ENCODE measurements at places on chromosomes 2 and 18.

GRCh38 chr2:85110991-85111560 lies 22.1 kb upstream of the TCF7L1 start:
- DNase-seq = peak; percentile 64

DNA sequence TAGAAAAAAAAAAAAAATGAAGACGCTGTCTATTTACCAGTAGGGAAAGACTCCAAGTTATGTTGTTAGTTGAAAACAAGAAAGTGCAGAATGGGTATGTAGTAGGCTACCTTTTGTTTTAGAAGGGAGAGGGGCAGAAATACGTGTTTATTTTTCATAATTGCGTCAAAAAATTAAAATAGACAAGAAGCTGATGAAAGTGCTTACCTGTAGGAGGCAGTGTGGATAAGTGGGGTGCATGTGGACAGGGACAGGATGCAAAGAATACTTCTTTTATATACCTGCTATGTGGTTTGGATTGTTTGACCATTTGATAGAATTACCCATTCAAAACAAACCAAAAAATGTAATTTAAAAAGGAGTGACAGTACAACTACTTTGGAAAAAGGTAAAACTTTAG lies 3.0 kb upstream of the GCG start:
- DNase-seq = no peak

GRCh38 chr2:102929721-102930120 lies 167.9 kb downstream of the TMEM182 start:
- no peak for DNase-seq

DNA sequence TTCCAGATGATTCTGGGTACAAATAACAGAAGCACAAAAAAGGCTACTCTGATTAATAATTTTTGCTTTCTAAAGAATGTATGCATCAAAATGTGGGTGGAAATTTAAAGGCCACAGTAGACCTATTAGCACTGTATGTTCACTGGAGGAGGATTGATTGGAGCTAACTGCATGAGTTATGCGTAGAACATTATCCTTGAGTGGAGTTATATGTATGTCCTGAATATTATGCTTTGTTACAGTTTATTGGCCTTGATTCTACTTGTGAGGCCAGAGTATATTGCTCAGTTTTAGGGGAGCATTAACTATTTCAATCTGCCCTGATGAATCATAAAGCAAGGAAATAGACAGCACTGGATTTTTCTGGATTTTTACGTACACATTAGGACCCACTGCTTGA lies 87.9 kb downstream of the CDCA7 start:
- DNase-seq = no peak

DNA sequence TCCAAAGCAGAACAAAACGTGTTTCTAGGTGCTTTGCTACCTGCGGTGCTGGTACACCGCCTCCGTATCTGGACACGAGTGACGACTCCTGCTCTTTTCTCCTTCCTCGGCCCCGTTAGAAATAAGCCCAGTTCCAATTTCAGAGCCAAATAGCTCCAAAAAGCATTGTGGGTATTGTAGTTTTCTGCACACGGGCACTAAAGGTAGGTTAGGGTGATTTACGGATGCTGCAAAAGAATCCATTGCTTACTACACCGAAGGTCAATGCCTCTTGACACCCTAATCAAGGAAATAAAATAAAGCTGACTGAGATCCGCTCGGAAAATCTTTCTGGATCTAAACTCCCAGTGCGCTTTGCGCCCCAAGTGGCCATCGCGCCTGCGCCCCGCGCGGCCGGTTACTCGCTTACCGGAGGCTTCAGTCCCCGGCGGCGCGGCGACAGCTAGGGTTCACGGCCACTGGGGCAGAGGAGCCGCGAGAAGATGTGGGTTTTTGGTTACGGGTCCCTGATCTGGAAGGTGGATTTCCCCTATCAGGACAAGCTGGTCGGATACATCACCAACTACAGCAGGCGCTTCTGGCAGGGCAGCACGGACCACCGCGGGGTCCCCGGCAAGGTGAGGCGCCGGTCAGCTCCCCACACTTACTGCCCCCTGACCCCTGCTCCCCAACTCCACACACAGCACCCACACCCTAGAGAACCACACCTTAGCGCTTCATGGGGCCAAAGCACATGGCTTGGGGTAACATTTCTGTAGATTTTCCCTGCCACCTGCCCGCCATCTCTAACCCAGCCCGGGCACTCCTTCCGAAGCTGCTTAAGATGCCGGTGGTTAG lies at the start of gene CHAC2:
Gene CHAC2, plus strand, starts transcription at position 400 of the 837 bp plus-strand sequence. Its CDS starts 83 bp downstream, at position 483.
- peak; percentile 80 for DNase-seq

DNA sequence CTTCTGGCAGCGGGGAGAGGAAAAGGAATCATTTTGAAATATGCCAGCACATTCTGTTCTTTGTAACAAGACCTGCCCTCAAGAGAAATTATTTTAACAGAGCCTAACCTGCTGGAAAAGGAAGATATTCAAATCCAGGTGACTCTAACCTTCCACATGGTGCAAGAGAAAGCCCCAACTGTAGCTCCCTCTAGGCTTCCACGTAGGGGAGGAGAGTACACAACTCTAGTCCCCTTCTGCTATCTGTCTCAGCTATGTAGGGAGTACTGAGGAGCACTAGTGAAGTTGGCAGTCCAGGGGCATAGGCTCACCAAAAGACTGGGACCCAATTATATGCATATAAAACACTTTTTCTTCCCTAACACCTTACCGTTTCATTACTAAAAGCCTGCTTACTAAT lies 82.2 kb upstream of the SIX3 start:
- no peak for DNase-seq

DNA sequence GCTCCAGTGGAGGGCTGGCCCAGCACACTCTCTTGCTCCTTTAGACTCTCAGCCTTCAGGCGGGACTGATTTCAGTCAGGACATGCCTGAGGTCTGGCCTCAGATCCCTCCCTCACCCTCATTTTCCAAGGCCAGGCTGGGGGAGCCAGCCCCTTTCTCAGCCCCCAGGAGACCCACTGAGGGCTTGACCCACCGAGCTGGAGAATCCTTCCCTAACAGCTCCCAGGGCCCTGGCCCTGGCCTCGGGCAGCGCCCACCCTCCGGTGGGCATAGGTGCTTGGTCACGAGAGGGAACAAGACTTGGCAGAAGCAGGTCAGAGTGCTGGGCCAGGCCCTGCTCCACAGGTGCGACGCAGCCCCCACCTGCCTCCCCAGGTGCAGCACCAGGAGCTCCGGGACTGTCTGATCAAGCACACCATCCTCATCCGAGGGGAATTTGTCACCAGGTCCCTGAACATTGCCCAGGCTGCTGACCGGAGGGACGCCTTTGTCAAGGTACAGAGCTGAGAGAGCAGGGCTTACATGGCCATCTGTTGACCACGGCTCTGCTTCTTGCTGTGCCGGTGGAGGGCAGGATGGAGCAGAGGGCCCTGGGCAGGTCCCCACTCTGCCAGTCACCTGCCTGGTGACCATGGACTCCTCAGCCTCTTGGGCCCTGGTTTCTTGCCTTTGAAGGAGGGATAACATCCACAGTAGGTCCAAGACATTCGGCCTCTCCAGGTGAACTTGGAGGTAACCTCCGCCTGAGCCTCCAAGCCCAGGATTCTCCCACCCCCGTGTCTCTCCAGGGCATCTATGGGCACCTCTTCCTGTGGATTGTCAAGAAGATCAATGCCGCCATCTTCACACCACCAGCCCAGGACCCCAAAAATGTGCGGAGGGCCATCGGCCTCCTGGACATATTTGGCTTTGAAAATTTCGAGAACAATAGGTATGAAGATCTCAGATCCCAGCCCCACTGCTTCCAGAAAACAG lies 46.3 kb downstream of the MYO7B start:
- DNase-seq = no peak

- no peak for DNase-seq
Measured at GRCh38 chr2:147614471-147614870, 230.4 kb upstream of the ACVR2A start.

GRCh38 chr18:26745288-26746181 lies 120.0 kb downstream of the AQP4 start:
- DNase-seq = no peak

DNA sequence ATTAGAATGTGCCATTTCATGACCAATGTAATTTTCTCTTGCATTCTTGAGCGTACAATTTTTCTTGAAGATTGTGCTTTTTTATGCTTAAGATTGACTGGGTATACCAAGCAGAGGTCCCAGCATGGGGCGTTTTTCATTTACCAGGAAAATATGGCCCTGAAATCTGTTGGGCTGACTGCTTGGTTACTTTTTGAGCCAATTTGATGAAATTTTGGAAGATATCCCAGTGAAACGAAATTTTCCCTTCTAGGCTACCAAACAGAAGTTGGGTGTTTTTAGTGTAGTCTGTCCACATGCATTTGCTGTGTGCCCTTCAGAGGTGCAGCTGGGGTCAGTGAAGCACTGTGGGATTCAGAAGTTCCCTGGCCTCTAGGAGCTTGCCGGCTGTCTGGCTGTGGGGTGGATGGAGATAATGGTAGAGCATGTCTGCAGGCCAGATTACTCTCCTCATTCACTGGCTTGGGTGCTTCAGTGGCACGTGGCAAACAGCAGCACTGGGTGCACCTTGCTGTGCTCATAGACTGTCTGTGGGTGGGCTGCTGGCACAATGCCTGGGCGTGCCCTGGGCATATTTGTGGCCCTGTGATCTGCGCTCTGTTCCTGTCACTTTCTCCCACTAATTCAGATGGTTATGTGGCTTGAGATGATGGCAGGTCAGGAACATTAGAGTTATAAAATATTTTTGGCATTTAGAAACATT lies 73.3 kb downstream of the LDLRAD4 start:
- DNase-seq = no peak

DNA sequence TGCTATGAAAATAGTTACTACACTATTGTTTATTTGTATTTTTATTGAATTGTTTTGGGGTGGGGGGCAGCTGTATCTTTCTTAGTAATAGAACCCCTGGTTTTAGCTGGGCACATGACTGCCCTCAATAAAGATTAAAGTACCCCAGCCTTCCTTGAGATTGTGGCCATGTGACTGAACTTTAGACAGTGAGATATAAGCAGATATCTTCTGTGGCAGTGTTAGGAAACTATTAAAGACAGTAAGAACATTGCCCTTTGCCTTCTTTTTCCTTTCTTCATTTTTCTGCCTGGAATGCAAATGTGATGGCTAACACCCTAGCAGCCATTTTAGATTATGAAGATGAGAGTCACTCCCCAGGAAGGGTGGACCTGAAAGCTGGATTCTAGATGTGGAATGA lies 47.9 kb upstream of the AKAIN1 start:
- no peak for DNase-seq

DNA sequence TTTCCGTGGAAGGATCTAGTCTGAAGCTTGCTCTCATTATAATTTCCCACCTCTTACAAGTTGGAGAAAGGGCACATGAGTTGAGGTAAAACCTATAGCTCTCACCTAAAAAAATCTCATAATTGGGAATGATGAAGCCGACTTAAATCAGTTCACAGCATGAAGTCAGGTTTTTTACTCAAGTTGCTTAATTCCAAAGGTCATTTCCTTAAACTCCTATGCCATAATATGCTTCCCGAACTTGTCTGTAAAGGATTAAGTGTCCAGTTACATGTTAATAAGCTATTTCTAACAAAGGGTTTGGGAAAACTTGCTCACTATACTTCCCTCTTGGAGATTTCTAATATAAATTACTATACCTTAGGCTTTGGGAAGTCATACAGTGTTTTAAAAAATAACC lies 481.2 kb downstream of the NUP35 start:
- DNase-seq = no peak

DNA sequence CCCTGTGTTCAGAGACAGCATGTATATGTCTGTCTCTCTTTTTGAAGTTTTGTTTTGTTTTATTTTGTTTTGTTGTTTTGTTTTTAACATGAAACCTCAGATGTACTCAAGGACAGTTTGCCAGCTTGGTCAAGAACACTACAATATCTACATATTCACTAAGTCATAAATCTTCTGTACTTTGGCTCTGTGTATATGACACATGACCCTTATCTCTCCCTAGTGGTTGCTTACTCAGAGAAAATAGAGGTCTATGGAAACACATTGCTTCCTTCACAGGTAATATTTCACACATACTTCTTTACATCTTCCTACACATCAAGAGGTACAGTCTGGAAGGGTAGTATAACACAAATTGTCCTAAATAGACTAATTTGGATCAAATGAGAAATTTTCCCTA lies 312.6 kb upstream of the VRK2 start:
- no peak for DNase-seq

- DNase-seq = peak; percentile 27
Measured at GRCh38 chr2:149908726-149909683, 321.4 kb upstream of the MMADHC start.

GRCh38 chr2:230828272-230828961 lies 36.3 kb upstream of the ITM2C start:
- no peak for DNase-seq

DNA sequence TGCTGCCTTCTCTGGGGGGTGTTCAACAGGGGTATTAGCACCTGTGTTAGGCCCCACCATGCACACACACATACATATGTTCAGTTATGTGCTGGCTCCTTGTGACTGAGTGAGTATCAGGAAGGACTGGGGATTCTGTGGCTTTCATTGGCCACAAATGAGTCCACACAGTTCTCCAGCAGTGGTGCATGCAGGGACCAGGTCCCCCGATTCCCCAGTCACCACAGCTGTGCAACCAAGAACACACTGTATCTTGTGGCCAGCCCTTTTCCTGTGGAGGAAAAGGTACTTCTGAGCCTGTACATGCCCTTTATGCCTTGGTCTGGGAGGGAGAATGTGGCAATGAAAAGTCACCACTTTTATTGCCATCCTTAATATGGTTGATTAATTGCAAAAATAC lies 74.9 kb upstream of the KLF7 start:
- no peak for DNase-seq

- no peak for DNase-seq
Measured at GRCh38 chr2:171150694-171151285, 9.9 kb downstream of the TLK1 start.

- no peak for DNase-seq
Measured at GRCh38 chr18:62371436-62371835, 46.3 kb downstream of the TNFRSF11A start.

GRCh38 chr18:48788373-48788772 lies 162.4 kb downstream of the SMAD7 start:
- no peak for DNase-seq

- no peak for DNase-seq
Measured at GRCh38 chr2:72583376-72583775, 242.5 kb downstream of the EXOC6B start.

DNA sequence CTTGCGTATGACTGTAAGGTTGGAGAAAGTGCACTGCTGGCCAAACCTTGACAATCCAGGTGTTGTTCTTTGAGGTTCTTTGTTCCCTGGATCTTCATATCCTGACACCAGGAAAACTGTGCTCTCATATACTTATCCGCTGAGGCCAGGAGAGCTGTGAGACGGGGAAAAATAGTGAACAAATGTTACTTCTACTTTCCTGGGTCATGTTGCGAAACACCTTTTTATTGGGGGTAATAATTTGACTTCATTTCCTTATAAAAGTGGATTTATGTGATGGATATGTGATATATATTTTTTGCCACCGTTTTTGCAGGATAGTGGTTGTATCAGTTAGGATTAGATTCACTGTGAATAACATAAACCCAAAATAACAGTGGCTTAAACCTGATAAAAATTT lies 336.1 kb downstream of the OSR1 start:
- no peak for DNase-seq

GRCh38 chr2:9258501-9258900 lies 51.9 kb downstream of the ASAP2 start:
- DNase-seq = no peak

Measured in fibroblast of skin of right biceps (primary cell).